ENCODE measurements at places on chromosomes 5 and 9. TPM values are rescaled to one million over a fixed set of nuclear protein-coding genes. Genes with fewer than 3 reads are reported as not detected.

DNA sequence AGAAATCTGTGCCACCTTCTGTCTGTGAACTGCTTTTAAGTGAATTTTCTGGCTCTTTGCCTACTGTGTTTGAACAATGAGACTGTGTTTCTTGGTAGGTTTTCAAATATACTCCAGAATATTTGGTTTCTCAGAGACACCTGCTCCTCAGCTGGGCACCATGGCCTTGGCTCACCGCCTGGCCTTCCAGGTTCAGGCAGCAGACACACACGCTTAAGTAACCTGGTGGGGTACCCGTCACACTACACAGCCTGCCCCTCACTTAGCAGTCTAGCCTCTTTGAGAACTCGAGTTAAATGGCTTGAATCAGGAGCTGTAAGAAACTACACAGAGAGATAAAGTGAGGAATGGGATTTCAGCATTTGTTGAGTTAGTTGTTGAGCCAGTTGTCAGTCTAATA lies 530.5 kb downstream of the MTRR start:
- no peak for DNase-seq

GRCh38 chr5:71456362-71456743 lies 902 bp downstream of the BDP1 start:
- no peak for DNase-seq

DNA sequence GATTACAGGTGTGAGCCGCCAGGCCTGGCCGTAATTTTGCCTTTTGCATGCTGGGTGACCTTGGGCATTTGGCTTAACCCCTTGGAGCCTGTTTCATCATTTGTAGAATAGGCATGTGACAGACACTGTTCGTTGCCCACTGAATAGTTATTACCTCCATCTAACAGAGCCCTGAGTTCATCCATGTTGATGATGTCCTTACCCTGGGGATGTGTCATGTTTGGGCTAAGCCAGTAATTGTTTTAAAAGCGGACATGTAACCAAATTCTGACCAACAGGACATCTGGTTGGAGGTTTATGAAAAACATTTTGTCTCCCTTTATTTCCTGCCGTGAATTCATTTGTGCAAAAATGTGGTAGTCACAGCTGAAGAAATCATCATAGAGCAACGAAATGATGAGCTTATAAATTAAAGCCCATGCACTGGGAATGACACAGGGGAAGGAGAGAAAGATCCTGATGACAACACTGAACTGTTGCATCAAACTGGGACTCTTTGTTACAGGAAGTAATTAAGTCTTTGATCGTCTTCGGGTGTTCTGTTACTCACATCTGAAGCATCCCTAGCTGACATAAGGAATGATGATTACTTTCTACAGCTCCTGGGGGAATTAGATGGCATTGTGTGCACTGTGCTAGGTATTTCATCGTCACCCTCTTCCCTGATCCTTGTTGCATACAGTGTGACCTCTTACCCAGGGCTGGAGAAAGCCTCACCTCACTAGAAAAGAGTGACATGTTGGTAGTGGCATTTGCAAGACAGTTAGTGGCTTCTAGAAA lies 117.8 kb downstream of the FGF18 start:
- DNase-seq = no peak

NUDT12 gene
- 25.8 TPM for polyA plus RNA-seq

CDH9 gene
- polyA plus RNA-seq = 7.3 TPM

CAMSAP1 gene
- polyA plus RNA-seq = 22.0 TPM

Measured in renal pelvis (tissue), 12 donors.